Activated naive CD8-positive, alpha-beta T cell treated with anti-CD3 and anti-CD28 coated beads, Interleukin-2, amount 10 ng/mL, durations not matched to agents 7 days and 5 days (primary cell): ENCODE measurements at places on chromosomes 12 and 14.

DNA sequence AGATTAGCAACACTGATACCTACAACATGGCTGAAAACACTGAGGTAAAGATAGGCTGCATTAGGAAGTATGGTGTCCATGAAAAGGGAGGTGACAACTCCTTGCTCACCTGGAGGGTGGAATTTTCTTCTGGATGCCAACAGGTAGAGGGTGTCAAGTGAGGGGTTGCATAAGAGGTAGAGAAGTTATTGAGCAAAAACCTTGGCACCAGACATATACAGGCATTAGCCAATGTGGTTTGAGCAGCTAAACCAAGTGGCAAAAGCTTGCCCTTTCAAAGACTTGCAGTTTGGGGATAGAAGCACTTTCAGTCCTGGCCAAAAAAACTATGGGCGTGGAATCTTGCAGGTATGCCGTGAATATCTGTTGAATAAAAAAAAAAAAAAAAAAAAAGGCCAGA, 3.8 kb downstream of the RITA1 start:
- no peaks in the 10 kb centered on the region for H3K27me3 ChIP-seq
- peaks cover 17% of the 10 kb centered on the region for H3K36me3 ChIP-seq
- H3K4me1 ChIP-seq = peaks cover 24% of the 10 kb centered on the region
- no peak overlapping the region for H3K27ac ChIP-seq

DNA sequence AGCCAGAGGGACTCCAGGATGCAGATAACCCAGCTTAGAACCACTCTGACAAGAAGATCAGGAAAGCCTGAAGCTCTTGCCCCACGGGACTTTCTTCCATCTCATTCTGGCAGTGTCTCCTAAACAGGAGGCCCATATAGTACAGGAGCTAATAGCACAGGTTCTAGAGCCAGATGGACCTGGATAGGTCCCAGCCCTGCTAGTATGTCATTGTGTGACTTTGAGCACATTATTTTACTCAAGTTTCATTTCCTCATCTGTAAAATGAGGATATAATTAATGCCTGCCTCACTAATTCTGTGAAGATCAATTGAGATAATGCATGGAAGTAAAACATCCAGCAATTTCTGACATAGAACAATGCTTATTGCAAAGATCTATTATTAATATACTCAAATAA, 66.5 kb upstream of the GZMB start:
- peaks cover 24% of the 10 kb centered on the region for H3K4me1 ChIP-seq
- peaks cover 5% of the 10 kb centered on the region for H3K36me3 ChIP-seq
- no peak for DNase-seq
- no peak overlapping the region for H3K27ac ChIP-seq
- H3K4me3 ChIP-seq = no peak overlapping the region
- no peaks in the 10 kb centered on the region for H3K27me3 ChIP-seq

DNA sequence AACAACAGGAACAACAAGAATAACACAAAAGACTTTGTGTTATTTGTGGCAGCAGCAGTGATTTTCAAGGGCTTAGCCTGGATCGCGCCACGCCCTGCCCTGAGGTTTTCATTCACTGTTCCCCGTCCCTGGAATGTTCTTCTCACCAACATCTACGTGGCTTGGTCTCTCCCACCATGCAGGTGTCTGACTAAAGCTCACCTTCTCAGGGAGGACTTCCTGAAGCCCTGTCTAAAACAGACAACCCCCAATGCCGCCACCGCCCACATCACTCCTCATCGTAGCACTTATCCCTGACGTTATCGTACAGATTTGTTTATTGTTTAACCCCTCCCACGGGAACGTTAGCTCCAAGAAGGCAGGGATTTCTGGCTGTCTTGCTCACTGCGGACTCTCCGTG, 40.4 kb downstream of the P2RX4 start:
- H3K4me1 ChIP-seq = no peaks in the 10 kb centered on the region
- no peaks in the 10 kb centered on the region for H3K27me3 ChIP-seq
- no peak overlapping the region for H3K27ac ChIP-seq
- H3K36me3 ChIP-seq = peaks cover 34% of the 10 kb centered on the region

DNA sequence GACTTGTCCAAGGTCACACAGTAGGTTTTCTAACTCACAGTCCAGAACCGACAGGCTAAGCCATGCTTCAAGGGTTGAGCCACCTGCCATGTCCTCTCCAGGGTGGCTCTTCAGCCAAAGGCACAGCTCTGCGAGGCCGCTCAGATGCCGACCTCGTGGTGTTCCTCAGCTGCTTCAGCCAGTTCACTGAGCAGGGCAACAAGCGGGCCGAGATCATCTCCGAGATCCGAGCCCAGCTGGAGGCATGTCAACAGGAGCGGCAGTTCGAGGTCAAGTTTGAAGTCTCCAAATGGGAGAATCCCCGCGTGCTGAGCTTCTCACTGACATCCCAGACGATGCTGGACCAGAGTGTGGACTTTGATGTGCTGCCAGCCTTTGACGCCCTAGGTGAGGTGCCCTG, 12.7 kb upstream of the OAS2 start:
- H3K27ac ChIP-seq = no peak overlapping the region
- H3K4me3 ChIP-seq = no peak overlapping the region
- DNase-seq = no peak
- peaks cover 8% of the 10 kb centered on the region for H3K4me1 ChIP-seq

- H3K27ac ChIP-seq = peak overlapping the region; percentile 95
- peak overlapping the region; percentile 79 for H3K4me3 ChIP-seq
- DNase-seq = peak; percentile 35
- H3K4me1 ChIP-seq = peaks cover 24% of the 10 kb centered on the region
These were observed 197.2 kb upstream of the PLEKHG7 start for GRCh38 chr12:92505254-92506231.

DNA sequence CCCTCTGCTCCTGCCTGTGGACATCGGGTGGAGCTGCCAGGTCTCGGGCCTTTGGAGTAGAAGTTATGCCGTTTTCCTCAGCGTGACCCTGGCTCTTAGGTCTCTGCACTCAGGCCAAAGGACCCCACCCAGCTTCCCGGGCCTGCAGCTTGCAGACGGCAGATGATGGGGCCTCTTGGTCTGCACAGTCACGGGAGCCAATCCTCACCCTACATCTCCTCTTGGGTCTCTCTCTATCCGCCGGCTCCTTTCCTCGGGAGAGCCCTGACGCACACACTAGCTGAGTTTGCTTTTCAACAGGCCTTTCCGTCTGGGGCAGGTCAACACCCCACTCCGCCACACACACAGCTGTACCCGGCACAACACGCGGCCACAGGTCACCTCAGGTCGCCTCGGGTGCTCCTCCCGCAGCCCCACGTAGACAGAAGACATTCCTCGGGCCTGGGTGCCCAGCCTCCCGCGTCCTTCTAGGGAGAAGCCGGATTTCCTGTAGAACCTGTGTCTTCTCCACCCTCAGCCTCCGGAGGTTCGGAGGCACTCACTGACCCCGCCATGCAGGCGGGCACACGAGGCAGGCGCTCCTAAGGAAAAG, 9.9 kb downstream of the GALNT9 start:
- peaks cover 7% of the 10 kb centered on the region for H3K27me3 ChIP-seq
- H3K36me3 ChIP-seq = no peaks in the 10 kb centered on the region
- DNase-seq = no peak
- H3K27ac ChIP-seq = no peak overlapping the region

- H3K36me3 ChIP-seq = peaks cover 5% of the 10 kb centered on the region
- no peaks in the 10 kb centered on the region for H3K27me3 ChIP-seq
- no peak overlapping the region for H3K4me3 ChIP-seq
- H3K4me1 ChIP-seq = peaks cover 34% of the 10 kb centered on the region
These were observed 1.8 kb downstream of the IGF1 start for GRCh38 chr12:102478405-102479098.

GRCh38 chr12:45615268-45615667, 114.2 kb upstream of the ARID2 start:
- peaks cover 3% of the 10 kb centered on the region for H3K4me1 ChIP-seq
- DNase-seq = no peak
- H3K4me3 ChIP-seq = no peak overlapping the region
- peaks cover 3% of the 10 kb centered on the region for H3K27me3 ChIP-seq
- H3K27ac ChIP-seq = no peak overlapping the region
- H3K36me3 ChIP-seq = no peaks in the 10 kb centered on the region

GRCh38 chr14:22428700-22429291, 160.2 kb downstream of the DAD1 start:
- H3K4me1 ChIP-seq = no peaks in the 10 kb centered on the region
- H3K27me3 ChIP-seq = no peaks in the 10 kb centered on the region
- DNase-seq = no peak
- no peak overlapping the region for H3K4me3 ChIP-seq
- no peak overlapping the region for H3K27ac ChIP-seq
- H3K36me3 ChIP-seq = no peaks in the 10 kb centered on the region

- no peak overlapping the region for H3K27ac ChIP-seq
- H3K4me1 ChIP-seq = peaks cover 36% of the 10 kb centered on the region
- no peak for DNase-seq
- peaks cover 28% of the 10 kb centered on the region for H3K27me3 ChIP-seq
These were observed 745 bp upstream of the ADCY4 start for GRCh38 chr14:24335461-24336171.
